Astrocyte (in vitro differentiated cells and primary cell): ENCODE measurements at places on chromosomes 3 and 15. TPM values are rescaled to one million over a fixed set of nuclear protein-coding genes. Genes with fewer than 3 reads are reported as not detected.

DNA sequence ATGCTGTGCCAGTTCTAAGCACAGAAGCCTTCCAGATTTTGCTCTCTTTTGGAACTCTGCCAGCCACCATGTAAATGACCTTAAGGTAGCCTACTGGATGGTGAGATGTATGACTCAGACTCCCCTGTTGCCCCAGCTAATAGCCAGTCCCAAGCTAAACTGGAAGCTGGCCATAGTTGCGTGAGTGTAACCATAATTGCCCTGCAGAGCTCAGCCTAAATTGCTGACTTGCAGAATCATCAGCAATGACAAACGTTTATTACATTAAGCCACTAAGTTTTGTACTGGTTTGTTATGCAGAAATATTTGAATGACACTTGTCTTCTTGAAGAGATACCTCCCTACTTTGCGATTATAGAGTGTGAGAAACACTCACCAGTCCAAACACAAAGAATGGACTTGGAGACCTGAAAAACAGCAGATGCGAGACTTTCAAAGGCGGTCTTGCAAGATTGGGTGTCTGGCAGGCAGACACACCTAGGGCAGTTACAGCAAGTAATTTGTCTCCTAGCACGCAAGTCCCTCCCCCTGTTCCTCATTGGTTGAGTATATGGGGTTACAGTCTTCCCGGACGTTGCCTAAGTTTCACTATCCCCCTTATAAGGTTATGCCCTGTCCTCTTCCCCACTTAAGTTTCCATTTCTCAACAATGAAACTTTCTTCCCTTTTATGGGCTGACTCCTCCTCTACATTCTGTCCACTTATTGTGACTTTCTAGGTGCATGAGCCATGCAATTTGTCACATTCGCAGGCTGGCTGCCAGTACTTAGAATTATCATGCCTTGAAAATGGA lies 83.6 kb upstream of the XCR1 start:
- H3K36me3 ChIP-seq, result no peaks in the 10 kb centered on the region
- H3K27me3 ChIP-seq, result peaks cover 2% of the 10 kb centered on the region
- peaks cover 17% of the 10 kb centered on the region for H3K4me1 ChIP-seq
- peak; percentile 83 for DNase-seq
- H3K27ac ChIP-seq, result no peak overlapping the region

Gene KLHL6
- 0.11 and 0.14 TPM in 2 replicates for total RNA-seq

GRCh38 chr3:45597171-45597570 lies 2.6 kb downstream of the LIMD1 start:
- peaks cover 41% of the 10 kb centered on the region for H3K4me1 ChIP-seq
- no peak overlapping the region for H3K27ac ChIP-seq
- peak overlapping the region; percentile 32 for H3K4me3 ChIP-seq
- H3K36me3 ChIP-seq, result peaks cover 6% of the 10 kb centered on the region
- H3K27me3 ChIP-seq, result no peaks in the 10 kb centered on the region

- H3K36me3 ChIP-seq, result peaks cover 48% of the 10 kb centered on the region
- peak overlapping the region; percentile 94 for H3K27ac ChIP-seq
- H3K4me3 ChIP-seq, result no peak overlapping the region
- H3K4me1 ChIP-seq, result peaks cover 41% of the 10 kb centered on the region
- H3K27me3 ChIP-seq, result no peaks in the 10 kb centered on the region
Measured at GRCh38 chr15:49137861-49138260, 17.5 kb downstream of the COPS2 start.

DNA sequence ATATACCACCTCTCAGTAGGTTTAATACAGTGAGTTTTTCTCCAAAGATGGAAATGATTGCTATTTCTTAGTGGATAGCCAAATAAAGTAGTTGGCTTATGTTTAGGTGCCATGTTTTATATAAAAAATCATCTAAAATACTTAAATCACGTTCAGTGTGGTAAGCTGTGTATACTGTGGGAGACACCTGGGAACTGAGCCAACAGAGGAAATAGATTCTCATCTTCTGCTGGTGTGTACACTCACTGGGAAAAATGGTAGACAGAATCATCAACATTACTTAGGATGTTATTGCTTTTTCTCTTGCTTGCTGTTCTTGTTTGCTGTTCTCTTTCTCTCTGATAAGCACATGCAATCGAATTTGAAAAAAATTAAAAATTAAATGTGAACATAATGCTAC lies 112.6 kb upstream of the MB21D2 start:
- peaks cover 2% of the 10 kb centered on the region for H3K27me3 ChIP-seq
- no peaks in the 10 kb centered on the region for H3K36me3 ChIP-seq
- peak; percentile 26 for DNase-seq
- no peak overlapping the region for H3K27ac ChIP-seq
- no peaks in the 10 kb centered on the region for H3K4me1 ChIP-seq
- H3K4me3 ChIP-seq, result no peak overlapping the region

- no peak overlapping the region for H3K4me3 ChIP-seq
- no peaks in the 10 kb centered on the region for H3K27me3 ChIP-seq
- no peak overlapping the region for H3K27ac ChIP-seq
- DNase-seq, result no peak
- H3K4me1 ChIP-seq, result peaks cover 7% of the 10 kb centered on the region
- no peaks in the 10 kb centered on the region for H3K36me3 ChIP-seq
Measured at GRCh38 chr3:189353988-189354889, 182.5 kb downstream of the TPRG1 start.

- no peak overlapping the region for H3K4me3 ChIP-seq
- DNase-seq, result peak; percentile 18
- no peaks in the 10 kb centered on the region for H3K4me1 ChIP-seq
- no peaks in the 10 kb centered on the region for H3K36me3 ChIP-seq
Measured at GRCh38 chr3:151468284-151468917, 7.5 kb upstream of the IGSF10 start.
